ENCODE measurements at places on chromosomes 12 and 14.
A peak's percentile ranks its signal among the peaks of the same experiment; 100 is the strongest.

- H3K36me3 ChIP-seq, result peaks cover 93% of the 10 kb centered on the region
- H3K27me3 ChIP-seq, result no peaks in the 10 kb centered on the region
- H3K27ac ChIP-seq, result no peak overlapping the region
- DNase-seq, result no peak
- H3K4me3 ChIP-seq, result no peak overlapping the region
These were observed 33.5 kb downstream of the PYGL start for GRCh38 chr14:50910495-50911420.

- no peaks in the 10 kb centered on the region for H3K36me3 ChIP-seq
- no peak overlapping the region for H3K27ac ChIP-seq
- no peak for DNase-seq
These were observed 480.9 kb upstream of the TMEM132C start for GRCh38 chr12:127785986-127786590.

DNA sequence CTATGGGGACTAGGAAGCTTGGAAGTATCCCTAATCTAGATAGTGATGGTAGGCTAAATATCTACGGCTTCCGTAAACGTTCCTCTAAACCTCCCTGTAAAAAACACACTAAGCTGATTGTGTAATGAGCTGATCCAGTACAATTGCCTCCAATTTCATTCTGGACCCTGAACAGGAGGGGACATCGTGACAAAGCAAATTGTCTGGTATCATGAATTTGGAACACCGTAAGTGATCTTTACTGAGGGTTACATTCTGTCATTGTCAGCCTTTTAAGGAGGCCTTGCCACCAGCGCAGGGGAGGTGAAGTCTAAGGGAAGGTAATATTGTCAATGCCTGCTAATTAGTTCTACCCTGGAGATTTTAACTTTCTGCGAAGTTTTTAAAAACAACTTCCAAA lies 487 bp upstream of the MGST1 start:
- peak overlapping the region; percentile 85 for H3K4me3 ChIP-seq
- H3K27me3 ChIP-seq, result no peaks in the 10 kb centered on the region
- peaks cover 9% of the 10 kb centered on the region for H3K36me3 ChIP-seq
- H3K4me1 ChIP-seq, result peaks cover 3% of the 10 kb centered on the region
- H3K27ac ChIP-seq, result no peak overlapping the region
- peak; percentile 9 for DNase-seq

GRCh38 chr14:33777681-33778080 lies 173.2 kb downstream of the EGLN3 start:
- H3K4me1 ChIP-seq, result peaks cover 2% of the 10 kb centered on the region
- DNase-seq, result no peak
- H3K4me3 ChIP-seq, result no peak overlapping the region

GRCh38 chr14:31205681-31206535 lies 1.7 kb downstream of the HECTD1 start:
- no peaks in the 10 kb centered on the region for H3K27me3 ChIP-seq
- peak; percentile 78 for DNase-seq
- H3K4me1 ChIP-seq, result peaks cover 3% of the 10 kb centered on the region

GRCh38 chr14:101743701-101744100 lies 17.8 kb upstream of the PPP2R5C start:
- no peak overlapping the region for H3K27ac ChIP-seq
- peaks cover 6% of the 10 kb centered on the region for H3K27me3 ChIP-seq
- DNase-seq, result no peak

GRCh38 chr12:67434671-67435370 lies 165.7 kb downstream of the CAND1 start:
- peaks cover 3% of the 10 kb centered on the region for H3K4me1 ChIP-seq
- peak; percentile 98 for DNase-seq
- no peaks in the 10 kb centered on the region for H3K36me3 ChIP-seq
- H3K27ac ChIP-seq, result peak overlapping the region; percentile 51
- H3K4me3 ChIP-seq, result no peak overlapping the region

- no peaks in the 10 kb centered on the region for H3K27me3 ChIP-seq
- DNase-seq, result peak; percentile 77
- peaks cover 4% of the 10 kb centered on the region for H3K36me3 ChIP-seq
- peak overlapping the region; percentile 79 for H3K4me3 ChIP-seq
- peak overlapping the region; percentile 71 for H3K27ac ChIP-seq
These were observed 1.2 kb downstream of the PAWR start for GRCh38 chr12:79689477-79690141.

DNA sequence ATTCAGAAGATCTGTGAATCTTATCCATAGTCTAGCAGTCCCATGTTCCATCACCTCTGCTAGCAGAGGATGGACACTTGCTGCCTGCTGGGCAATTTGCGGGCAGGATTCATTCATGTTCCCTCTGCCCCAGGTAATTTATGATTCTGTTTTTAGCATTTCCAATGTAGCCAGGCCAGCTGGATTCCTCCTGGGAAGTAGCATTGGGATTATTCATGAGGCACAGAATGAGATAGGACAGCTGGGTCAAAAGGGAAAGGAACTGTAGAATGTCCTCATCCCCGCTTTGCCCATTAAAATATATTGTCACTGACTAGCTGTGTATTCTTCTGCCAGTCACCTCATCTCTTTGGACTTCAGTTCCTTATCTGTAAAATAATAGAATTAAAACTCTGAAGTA lies 68.7 kb downstream of the SLC35F4 start:
- no peak overlapping the region for H3K4me3 ChIP-seq
- no peak for DNase-seq
- H3K36me3 ChIP-seq, result no peaks in the 10 kb centered on the region

DNA sequence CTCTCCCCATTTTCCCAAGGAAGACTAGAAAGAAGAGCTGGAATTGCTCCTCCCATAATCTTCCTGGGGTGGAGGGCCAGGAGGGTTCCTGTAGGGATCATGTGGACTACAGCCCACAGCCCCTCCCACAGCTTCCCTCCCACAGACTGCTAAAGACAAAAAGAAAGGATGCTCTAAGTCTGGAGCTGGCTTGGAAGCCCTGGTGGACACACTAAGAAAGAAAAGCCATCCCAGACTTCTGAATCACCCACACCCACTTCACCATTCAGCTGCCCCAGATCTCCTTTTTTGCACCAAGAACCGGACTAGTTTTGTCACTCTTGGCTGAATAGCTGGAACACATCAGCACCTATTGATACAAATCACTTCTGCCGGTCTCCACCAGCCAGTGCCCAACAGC lies 56.8 kb upstream of the PLXNC1 start:
- no peak overlapping the region for H3K27ac ChIP-seq
- no peaks in the 10 kb centered on the region for H3K36me3 ChIP-seq

DNA sequence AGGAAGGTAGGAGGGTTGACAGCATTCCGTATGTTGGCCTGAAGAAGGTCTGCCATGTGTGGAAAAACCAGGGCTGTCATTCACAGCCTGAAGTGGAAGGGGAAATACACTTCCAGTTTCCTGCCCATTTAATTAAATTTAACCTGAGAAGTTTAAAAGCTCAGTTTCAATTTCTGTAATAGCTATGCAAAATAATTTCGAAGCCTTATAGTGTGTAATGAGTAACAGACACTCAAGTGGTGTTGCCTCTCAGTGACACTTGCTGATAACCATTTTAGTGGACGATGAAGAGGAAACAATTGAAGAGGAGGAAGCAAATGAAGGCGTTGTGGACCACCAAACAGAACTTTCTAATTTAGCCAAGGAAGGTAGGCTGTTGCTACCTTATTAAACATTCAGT lies 44.8 kb downstream of the EP400 start:
- DNase-seq, result no peak
- peaks cover 35% of the 10 kb centered on the region for H3K36me3 ChIP-seq
- H3K4me1 ChIP-seq, result peaks cover 26% of the 10 kb centered on the region

GRCh38 chr14:89455412-89455811 lies 38.4 kb upstream of the FOXN3 start:
- no peak overlapping the region for H3K27ac ChIP-seq
- H3K27me3 ChIP-seq, result no peaks in the 10 kb centered on the region
- peaks cover 3% of the 10 kb centered on the region for H3K4me1 ChIP-seq
- DNase-seq, result no peak

GRCh38 chr14:56660677-56661389 lies 81.2 kb downstream of the TMEM260 start:
- no peak overlapping the region for H3K4me3 ChIP-seq
- no peaks in the 10 kb centered on the region for H3K27me3 ChIP-seq
- no peaks in the 10 kb centered on the region for H3K4me1 ChIP-seq
- no peaks in the 10 kb centered on the region for H3K36me3 ChIP-seq
- H3K27ac ChIP-seq, result no peak overlapping the region
- no peak for DNase-seq

- H3K27ac ChIP-seq, result no peak overlapping the region
- no peak overlapping the region for H3K4me3 ChIP-seq
- no peaks in the 10 kb centered on the region for H3K4me1 ChIP-seq
- no peaks in the 10 kb centered on the region for H3K27me3 ChIP-seq
These were observed 379.8 kb downstream of the APAF1 start for GRCh38 chr12:99024870-99025269.

- H3K4me1 ChIP-seq, result peaks cover 7% of the 10 kb centered on the region
- H3K36me3 ChIP-seq, result no peaks in the 10 kb centered on the region
- H3K4me3 ChIP-seq, result no peak overlapping the region
These were observed 12.8 kb upstream of the TESC start for GRCh38 chr12:117111821-117112595.

- no peaks in the 10 kb centered on the region for H3K4me1 ChIP-seq
- no peaks in the 10 kb centered on the region for H3K27me3 ChIP-seq
These were observed 318.5 kb upstream of the TBX3 start for GRCh38 chr12:115002434-115002833.

DNA sequence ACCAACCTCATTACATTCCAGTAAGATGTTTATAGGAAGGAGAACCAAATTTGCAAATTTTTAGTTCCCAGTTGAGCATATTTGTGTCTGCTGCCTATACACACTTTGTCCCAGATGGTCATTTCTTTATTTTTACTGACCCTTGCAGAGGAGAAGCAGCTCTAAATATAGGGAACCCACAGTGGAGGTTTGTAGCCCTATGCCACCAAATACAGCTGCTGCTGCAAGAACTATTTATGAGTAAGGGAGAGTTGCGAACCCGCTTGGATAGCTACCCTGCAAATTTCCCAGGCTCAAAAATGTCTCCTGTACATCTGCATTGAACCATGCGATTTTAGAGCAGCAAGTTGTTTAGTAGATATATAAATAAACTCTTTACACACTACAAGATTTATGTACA lies 48.2 kb downstream of the NAV3 start:
- no peak overlapping the region for H3K27ac ChIP-seq
- H3K36me3 ChIP-seq, result no peaks in the 10 kb centered on the region

- H3K27ac ChIP-seq, result no peak overlapping the region
- DNase-seq, result peak; percentile 87
- no peaks in the 10 kb centered on the region for H3K27me3 ChIP-seq
- H3K4me3 ChIP-seq, result no peak overlapping the region
These were observed 165.5 kb upstream of the PLXNC1 start for GRCh38 chr12:93982771-93983315.

GRCh38 chr12:126663304-126664094 lies 1598.3 kb downstream of the AACS start:
- no peaks in the 10 kb centered on the region for H3K4me1 ChIP-seq
- no peaks in the 10 kb centered on the region for H3K27me3 ChIP-seq
- no peak for DNase-seq
- H3K4me3 ChIP-seq, result no peak overlapping the region
- H3K36me3 ChIP-seq, result no peaks in the 10 kb centered on the region

- no peaks in the 10 kb centered on the region for H3K27me3 ChIP-seq
- DNase-seq, result peak; percentile 85
These were observed 22.4 kb downstream of the CALM1 start for GRCh38 chr14:90419200-90419599.

DNA sequence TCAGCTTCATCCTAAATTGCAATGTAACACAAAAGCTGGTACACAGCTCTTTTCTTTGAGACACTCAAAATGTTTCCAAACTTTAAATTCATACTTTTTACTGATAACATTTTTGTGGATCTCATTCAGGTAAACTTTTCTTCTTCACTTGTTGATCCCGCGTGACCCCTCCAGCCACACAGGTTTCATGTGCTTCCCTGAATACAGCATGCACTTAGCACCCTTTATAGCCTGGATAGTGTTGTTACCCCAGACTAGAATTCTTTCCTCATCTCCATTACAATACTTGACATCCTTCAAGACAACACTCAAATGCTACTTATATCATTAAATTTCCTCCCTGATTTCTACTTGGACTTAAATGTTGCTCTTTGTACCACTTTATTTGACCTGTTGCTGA lies 373.4 kb downstream of the RAD51B start:
- H3K36me3 ChIP-seq, result no peaks in the 10 kb centered on the region
- H3K27ac ChIP-seq, result no peak overlapping the region
- no peaks in the 10 kb centered on the region for H3K4me1 ChIP-seq
- DNase-seq, result no peak
- no peaks in the 10 kb centered on the region for H3K27me3 ChIP-seq

DNA sequence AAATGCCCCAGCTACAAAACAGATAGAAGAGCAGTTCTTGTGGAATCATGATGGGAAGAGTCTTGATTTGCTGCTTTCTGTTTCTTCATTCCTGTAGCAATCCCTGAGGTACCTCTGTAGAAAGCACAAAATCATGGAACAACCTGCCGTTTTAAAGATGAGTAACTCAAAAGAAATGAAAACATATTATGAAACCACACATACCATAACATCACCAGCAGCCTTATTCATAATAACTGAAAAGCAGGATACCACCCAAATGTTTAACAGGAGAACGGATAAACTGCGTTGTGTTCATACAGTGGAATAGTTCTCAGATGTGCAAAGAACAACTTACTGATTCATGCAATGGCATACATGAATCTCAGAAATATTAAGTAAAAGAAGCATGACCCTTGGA lies 188.1 kb downstream of the RGS6 start:
- H3K4me1 ChIP-seq, result no peaks in the 10 kb centered on the region
- no peak overlapping the region for H3K4me3 ChIP-seq
- no peaks in the 10 kb centered on the region for H3K36me3 ChIP-seq
- no peaks in the 10 kb centered on the region for H3K27me3 ChIP-seq
- DNase-seq, result no peak

DNA sequence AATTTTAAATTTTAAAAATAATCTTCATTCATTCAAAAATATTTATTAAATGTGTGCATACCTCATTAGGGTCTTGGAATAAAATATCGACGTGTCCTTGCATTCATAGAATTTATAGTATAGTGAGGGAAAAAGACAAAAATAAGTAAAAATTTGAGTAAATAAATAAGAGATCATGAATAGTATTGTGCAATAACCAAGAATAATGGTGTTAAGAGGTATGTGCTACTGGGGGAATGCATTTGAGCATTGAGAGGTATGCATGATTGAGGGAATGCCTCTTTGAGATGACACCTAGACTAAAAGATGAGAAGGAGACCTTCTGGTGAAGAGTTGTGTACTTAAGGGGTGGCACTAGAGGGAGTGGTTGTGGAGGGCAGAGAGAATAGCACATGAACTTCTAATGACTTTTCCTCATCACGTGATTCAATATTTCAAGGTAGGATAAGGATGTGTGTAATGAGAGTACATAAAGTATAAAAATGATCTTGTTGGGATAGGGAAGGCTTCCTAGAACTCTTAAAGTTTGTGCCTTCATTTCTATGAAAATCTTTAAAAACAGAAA lies 18.8 kb upstream of the CATSPERB start:
- H3K4me3 ChIP-seq, result no peak overlapping the region
- no peaks in the 10 kb centered on the region for H3K36me3 ChIP-seq
- no peaks in the 10 kb centered on the region for H3K4me1 ChIP-seq
- no peak overlapping the region for H3K27ac ChIP-seq
- H3K27me3 ChIP-seq, result no peaks in the 10 kb centered on the region

DNA sequence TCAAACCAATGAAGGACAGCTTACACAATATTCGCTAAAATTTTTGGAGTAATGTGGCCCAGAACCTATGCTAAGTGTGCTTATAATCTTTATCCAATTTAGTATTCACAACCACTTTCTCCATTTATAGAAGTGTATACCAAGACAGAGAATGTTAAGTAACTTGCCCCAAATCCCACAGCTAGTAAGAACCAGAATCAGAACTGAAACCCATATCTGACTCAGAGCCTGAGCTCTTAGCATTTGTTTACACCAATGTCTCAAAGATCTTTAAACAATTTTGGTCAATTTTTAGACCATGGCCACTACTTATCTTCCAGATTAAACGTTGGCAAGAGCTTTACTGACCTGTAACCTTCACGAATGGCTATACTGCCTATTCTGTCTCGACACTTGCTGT lies 53.0 kb downstream of the PAPLN start:
- H3K27ac ChIP-seq, result no peak overlapping the region
- H3K36me3 ChIP-seq, result peaks cover 85% of the 10 kb centered on the region
- peaks cover 2% of the 10 kb centered on the region for H3K4me1 ChIP-seq
- no peak overlapping the region for H3K4me3 ChIP-seq

Data from mesenchymal stem cell (in vitro differentiated cells and primary cell).